ENCODE measurements at places on chromosomes 12 and 14.

- DNase-seq: no peak
These were observed 133.4 kb downstream of the AACS start for GRCh38 chr12:125198652-125199051.

DNA sequence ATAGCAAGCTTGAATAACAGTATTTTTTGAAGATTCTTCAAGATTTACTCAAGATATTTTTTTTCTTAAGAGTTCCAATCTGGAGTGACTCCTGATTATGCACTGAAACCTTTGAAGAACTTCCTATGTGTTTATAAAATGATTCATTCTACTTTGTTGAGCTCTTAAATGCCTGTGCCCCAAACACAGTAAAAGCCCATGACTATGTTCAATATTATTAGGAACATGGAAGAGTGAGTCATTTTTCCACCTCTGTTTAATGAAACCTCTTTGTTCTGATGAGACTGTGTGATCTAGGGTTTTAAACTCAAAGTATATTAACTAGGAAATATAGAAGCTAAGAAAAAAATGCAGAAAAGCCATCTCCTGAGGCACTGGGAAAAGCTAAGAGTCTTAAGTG lies 415.0 kb upstream of the FBXO33 start:
- DNase-seq: peak; percentile 4

DNA sequence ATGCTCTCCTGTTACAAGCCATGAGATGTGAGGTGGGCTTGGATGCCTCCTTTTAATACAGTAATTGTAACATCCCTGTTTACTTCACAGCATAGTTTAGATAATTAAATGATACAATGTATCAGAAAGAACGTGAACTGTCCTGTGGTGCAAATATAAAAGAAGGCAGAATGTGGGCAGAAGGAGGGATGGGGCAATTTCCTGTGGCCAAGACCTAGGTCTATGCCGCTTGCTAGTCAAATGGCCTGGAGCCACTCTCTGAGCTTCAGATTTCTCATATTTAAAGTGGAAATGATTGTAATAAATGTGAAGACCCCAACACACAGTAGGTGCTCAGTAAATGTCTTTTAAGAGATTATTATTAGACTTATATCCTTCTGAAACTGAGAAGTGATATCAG lies 24.0 kb upstream of the EVL start:
- DNase-seq: no peak

GRCh38 chr12:53179687-53180219 lies 769 bp upstream of the ZNF740 start:
- DNase-seq: no peak

- DNase-seq: no peak
These were observed 80.0 kb downstream of the ST8SIA1 start for GRCh38 chr12:22254478-22254877.

GRCh38 chr12:110012137-110012536 lies 12.9 kb downstream of the ANKRD13A start:
- no peak for DNase-seq

DNA sequence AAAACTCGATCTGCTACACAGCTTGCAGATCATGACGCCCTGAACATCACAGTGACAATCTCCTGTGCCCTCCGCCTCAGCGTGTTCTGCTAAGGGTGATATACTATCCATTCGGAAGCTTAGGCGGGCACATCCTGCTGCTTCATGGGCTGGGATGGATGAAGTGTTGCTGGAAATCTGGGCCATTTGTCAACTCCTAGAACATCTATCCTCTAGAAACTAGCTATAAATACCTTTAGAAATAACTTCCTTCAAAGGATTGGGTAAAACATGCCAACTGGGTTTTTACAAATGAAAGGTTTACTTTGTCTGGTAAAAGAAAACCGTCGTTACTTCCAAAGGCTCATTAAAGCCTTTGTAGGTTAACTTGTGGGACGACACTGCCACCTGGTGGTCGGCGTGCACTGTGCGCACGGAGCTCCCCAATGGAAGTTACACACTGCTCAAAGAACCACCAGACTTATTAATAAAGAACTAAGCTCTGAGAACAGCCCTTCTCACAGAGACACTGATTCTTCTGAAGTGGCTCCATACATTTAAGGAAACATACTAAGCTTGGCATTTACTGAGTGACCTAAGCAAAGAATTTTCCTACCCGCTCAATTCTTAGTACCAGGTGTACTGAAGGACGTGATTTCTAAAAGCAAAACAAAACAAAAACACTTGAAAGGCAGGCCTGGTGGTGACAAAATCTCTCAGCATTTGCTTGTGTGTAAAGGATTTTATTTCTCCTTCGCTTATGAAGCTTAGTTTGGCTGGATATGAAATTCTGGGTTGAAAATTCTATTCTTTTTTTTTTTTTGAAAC lies 21.6 kb upstream of the CACNA2D4 start:
- DNase-seq: peak; percentile 70

- no peak for DNase-seq
These were observed 310.0 kb upstream of the DCN start for GRCh38 chr12:91492648-91493047.

GRCh38 chr12:57795354-57795753 lies 12.8 kb downstream of the TSFM start:
- DNase-seq: no peak

Measured in fibroblast of skin of abdomen (primary cell).